ENCODE measurements at places on chromosomes 11 and 22. TPM values are rescaled to one million over a fixed set of nuclear protein-coding genes. Genes with fewer than 3 reads are reported as not detected.

DNA sequence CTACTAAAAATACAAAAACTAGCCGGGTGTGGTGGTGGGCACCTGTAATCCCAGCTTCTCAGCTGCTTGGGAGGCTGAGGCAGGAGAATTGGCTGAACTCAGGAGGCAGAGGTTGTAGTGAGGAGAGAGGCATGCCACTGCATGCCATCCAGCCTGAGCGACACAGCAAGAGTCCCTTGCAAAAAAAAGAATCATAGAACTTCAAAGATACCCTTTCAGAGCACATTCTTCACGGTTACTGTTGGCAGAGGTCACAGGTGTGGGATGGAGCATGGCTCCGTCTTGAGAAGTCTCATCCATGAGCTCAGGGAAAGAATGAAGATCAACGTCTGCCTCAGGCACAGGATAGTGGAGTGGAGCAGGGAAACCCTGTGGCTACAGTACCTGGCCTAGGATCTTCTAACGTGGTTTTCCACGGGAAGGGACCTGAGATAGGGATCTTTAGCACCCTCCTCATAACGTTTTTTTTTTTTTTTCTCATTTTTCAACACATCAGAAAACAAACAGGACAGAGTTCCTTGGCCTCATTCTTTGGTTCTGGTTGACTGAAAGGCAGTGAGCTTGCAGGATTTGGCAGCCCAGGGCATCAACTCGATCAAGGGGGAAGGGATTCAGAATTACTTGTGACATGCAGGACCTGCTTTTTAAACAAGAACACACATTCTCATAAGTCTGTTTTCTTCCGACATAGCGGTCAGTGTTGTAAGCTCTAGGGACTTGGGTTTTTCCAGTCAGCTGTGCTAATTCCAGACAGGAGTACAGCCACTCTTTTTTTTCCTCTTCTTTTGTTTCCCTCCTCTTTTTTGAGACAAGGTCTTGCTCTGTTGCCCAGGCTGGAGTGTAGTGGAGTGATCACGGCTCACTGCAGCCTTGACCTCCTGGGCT, 22.8 kb downstream of the F2 start:
- no peak for DNase-seq

DNA sequence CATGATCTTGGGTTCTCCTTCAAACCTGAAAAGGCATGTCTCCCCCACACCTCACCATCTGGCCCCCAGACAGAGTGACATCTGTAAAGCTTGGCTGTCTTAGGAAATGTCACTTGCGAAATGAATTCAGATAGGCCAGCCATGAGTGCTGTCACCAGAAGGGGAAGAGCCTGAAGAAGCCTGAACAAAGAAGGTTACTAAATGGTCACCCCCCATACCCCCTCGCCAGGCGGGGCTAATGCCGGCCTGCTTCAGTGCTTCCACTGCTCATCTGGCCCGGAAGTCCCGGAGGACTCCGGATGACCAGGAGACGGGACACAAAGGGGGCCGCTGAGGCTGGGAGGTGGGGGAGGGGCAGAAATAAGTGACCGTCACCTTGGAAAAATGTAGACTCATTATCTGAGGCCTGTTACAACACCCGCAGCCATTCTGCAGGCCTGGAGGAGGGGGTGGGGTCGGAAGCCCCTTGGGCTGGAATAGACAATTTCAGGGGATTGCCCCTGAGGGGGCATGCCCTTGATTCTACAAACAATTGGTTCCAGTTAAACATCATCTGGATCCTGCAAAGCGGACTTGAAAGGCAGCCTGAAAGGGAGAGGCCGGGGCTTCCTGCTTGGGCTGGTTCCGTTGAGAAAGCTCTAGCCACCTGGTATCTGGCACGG, 43.2 kb downstream of the NAT10 start:
- no peak for DNase-seq

- DNase-seq: no peak
Observed at GRCh38 chr11:74307434-74307833, 4.0 kb downstream of the P4HA3 start.

CCDC88B gene
- total RNA-seq: 15.1 TPM

TRIM66 gene
- total RNA-seq: 16.1 TPM

Data from PC-9 (cell line).